T1000 (cell line): ENCODE measurements at places on chromosomes 1 and 21.

GRCh38 chr1:116356673-116357072 is 16.4 kb upstream of the ATP1A1 start:
- DNase-seq: no peak

DNA sequence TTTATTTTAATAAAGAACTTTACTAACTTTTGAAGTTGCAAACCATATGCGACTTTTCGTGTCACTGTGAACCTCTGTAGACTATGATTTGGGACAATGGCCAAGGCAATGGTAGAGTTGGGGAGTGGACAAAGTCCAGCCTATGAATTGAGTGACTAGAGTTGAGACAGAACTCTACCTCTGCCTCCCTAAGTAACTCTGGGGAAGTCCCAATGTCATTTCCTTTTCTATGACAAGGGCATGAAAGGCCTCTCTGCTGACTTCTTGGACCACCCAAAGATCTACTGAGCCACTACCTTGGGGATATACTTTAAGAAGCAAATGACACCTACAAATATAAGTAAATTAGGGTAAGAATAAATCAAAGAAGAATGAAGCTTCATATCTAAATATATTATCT is 19.3 kb downstream of the BEND5 start:
- DNase-seq: no peak

DNA sequence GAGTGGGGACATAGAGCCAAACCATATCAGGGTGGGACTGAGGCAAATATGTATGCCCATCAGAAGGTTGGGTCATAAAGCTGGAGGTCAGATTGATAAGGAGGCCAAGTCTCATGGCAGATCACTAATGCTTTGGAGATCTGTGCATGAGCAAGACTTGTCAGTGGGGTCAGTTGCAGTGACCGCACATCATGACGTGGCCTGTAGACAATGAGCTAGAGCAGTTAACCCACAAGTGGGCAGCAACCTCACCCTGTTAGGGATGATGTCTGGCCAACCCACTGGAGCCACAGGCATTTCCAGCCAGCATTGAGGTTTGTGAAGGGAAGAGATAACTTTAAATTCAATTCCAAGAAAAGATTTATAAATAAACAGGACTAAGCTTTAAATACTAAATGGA is 66.7 kb downstream of the XCL1 start:
- no peak for DNase-seq

GRCh38 chr1:56541408-56541807 is 38.0 kb downstream of the PLPP3 start:
- DNase-seq: no peak

DNA sequence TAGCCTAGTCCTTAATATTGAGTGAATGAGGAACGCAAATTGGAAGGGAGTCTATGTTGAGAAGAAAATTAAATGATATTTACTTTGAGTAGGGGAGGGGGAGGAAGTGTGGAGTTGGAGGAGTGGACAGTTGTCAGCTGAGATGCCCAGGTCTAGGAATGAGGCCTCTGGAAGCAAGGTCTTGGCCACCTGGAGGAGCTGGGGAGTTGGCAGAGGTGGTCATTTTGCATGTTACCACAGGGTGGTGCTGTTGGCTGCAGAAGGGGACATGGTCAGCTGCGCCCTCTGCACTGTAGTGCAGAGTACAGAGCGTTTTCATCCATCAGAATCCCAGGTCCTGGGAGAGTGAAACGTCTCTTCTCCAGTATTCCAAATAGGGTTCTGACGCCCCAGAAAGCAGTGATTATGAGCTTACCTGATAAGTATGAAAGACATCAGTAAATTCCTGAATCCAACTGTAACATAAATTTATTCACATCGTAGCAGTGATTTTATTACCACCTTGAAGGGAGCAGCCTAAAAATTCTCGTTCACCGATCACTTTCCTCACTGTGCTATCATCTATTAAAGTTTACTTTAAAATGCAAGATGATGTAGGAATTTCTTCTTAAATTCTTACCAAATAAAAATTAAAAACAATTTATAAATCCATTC is 13.8 kb downstream of the PARK7 start:
- DNase-seq: peak; percentile 34

GRCh38 chr1:10676963-10677362 is 119.5 kb downstream of the CASZ1 start:
- no peak for DNase-seq

DNA sequence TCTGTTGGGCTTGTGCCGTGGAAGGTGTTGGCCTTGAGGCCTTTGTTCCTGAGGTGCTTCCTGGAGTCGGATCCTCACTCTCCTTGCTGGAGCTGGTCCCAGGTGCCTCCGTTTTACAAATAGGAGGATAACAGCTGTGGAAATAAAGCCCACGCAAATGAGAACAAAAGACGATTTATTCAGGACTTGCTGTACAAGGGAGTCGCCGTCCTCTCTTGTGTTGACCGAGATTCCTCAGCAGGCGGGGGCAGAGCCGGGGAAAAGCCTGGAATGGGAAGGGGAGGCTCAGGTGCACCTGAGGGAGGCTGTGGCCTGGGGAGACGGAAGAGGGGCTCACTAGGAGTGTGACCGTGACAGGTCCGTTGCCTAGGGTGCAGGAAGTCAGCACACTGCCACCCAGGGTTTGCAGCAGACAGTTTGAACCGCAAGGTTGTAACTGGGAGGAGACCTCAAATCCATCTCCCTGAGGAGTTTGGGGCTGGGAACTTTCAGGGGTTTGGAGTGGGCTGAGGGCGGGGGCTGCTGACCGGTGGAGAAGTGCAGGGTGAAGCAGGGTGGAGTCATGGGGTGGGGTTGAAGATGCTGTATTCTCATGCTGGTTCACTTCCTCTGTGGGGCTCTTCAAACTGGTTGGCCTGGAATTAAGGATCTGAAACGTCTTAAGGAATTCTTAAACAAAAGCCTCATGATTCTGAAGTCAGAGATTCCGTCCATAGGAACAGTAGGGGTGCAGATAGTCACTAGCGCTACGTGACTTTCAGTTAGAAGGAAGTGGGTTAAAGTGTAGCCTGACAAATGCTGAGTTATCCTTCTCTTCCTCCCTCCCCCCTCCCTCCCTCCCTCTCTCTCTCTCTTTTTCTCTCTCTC is 2.6 kb upstream of the CSTB start:
- no peak for DNase-seq

- no peak for DNase-seq
These were observed 350.0 kb downstream of the USP25 start for GRCh38 chr21:16079830-16080229.

- DNase-seq: no peak
These were observed 19.0 kb downstream of the PARS2 start for GRCh38 chr1:54745274-54745673.

- DNase-seq: no peak
These were observed 107.4 kb downstream of the LEPR start for GRCh38 chr1:65527707-65528503.

- DNase-seq: no peak
These were observed 140.8 kb downstream of the ZNF644 start for GRCh38 chr1:90881034-90881433.

GRCh38 chr21:46220847-46221246 is 7.7 kb downstream of the LSS start:
- no peak for DNase-seq

DNA sequence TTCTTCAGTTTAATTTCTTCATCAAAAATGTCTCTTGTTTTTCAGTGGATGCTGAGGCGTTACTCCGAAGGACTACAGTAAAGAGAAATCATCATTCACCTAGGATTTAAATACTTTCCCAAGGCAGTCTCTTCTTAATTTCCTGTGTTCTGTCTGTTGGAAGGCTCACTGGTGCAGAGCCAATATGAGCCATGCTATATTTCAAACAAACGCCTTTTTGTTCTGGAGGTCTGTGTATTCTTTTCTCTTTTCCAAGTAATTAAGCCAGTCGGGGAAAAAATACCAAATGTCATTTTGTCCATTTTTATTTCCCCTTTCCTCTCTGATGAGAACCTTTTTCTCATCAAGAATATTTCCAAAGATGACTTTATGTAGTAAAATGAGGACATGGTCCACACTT is 206.5 kb downstream of the RWDD3 start:
- no peak for DNase-seq

- DNase-seq: no peak
These were observed 17.6 kb downstream of the TRAF5 start for GRCh38 chr1:211344152-211344618.

- DNase-seq: no peak
These were observed 184.2 kb downstream of the EIF4G3 start for GRCh38 chr1:20992322-20993056.

DNA sequence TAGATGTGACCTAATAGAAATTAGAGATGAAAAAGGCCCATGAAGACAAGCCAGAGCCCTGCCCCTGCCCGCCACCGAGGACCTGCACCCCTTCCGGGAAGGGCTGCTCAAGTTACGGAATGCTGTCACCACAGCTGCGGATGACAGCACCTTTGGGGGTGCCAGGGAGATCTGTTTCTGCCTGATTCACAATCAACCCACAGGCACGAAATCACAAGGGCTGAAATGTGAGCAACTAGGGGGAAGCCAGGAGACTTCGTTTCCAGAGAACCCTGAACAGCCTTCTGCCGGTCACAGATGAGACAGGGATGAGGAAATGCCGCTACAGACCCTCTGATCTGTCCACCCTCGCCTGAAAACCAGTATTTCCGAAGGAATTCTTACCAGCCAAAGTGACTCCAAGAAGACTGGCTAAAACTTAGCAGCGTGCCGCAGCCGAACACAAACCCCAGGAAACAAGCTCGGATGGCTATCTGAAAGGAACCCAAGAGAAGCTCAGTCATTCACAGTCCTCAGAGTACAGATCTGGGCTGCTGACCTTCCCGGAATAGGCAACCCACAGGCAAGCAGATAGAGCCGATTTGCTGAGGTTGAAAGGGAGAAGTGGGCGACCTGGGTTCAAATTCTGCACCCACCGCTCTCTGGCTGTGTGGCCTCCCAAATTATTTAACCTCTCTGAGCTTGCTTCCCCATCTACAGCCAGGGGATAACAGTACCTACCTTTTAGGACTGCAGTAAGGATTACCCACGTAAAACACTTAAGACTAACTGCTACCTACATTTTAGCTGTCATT is 1.1 kb downstream of the ICMT start:
- DNase-seq: no peak

DNA sequence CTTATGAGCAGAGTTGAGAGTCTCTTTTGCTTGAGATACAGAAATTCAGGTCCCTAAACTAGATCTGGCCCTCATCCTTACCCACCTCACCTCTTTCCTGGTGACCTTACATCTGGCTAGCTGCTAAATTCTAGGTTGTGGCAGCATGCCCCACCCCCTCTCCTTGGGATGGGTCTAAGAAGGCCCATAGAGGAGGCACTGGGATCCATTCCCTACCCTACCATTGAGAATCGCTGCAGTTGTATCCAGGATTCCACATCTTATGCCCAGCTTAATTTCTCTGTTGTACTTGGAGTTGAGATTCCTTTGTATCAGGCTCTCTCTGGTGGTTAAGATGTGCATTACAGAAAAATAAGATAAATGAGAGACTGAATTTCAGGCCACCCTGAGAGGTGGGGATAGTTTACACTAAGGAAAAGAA is 9.5 kb upstream of the TMEM39B start:
- DNase-seq: no peak

DNA sequence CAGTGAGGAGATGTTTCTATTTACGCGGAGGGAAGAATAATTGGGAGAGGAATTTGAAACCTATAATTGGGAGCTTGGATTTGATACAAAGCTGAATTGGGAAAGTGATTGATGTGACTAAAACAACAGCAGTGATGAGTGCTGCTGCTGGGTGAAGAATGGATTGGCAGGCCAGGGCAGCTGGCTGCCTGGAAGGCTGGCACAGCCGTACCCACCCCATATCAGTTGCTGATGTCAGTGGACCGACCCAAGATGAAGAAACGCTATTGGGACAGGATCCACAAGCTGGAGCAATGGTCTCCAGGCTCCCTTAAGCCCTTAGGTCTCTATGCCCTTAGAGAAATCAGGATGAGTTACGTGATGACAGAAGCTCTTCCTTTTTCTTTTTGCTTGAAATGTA is 47.4 kb downstream of the GRIK1 start:
- no peak for DNase-seq

GRCh38 chr1:198922638-198923430 is 284.0 kb downstream of the PTPRC start:
- no peak for DNase-seq

DNA sequence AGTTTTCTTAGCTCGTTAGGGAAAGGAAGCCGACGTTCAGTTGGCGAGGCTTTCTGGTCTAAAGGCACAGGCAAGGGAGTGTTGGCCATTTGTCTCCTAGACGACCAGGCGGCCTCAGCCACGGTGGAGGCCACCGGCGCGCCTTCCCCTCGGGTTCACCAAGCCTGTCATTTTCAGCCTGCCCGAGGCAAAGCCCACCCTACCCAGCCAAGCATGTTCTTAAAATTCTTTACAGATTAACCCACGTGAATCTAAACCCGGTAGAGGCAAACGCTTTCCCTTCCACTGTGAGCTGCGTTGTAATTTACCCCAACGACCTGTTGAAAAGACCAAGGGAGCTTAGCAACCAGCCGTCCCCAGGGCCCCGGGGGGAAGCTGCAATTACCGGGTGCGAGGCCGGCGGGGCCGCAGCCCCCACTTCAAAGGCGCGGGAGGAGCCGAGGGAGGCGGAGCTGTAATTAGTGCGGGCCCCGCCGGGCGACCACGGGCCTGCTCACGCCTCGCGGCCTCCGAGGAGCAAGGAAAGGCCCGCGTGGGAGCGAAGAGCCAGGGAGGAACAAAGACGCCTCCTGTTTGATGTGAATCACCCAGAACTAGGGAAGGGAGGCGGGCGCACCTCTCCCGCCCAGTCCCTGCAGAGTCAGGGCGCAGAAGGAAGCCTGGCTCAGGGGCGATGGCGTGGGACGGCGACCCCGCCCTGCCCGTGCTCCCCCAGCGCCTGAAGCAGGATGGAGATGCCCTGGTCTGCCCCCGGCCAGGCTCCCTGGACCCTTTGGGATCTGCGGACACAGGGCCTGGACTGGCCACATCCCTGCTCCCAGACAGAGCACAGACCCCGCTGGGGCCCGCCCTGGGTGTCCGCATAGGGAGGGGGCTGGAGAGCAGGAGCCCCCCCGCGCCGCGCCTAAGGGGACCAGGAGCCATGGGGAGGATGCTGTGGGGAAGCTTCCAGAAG is 12.1 kb upstream of the TSPEAR start:
- DNase-seq: no peak

DNA sequence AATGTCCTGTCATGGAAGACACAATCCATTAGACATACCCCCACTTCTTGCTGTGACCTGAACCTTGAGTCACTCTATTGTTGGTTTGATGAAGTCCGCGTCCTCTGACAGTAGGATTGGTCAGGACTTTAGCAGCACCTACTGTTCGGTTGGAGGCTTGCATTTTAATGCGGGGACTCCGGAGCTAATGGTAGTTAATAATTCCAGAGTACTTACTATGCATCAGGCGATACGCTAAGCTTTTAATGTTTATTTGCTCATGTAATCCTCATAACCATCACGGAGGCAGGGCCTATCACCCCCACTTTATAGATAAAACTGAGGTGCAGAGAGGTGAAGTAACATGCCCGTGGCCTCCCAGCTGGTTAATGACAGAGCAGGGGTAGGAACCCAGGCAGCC is 7.9 kb upstream of the ELF3 start:
- no peak for DNase-seq
